Activated gamma-delta T cell treated with Interleukin-2 at 50 U/mL for 16 hours (primary cell): ENCODE measurements at places on chromosomes 1 and 21.

DNA sequence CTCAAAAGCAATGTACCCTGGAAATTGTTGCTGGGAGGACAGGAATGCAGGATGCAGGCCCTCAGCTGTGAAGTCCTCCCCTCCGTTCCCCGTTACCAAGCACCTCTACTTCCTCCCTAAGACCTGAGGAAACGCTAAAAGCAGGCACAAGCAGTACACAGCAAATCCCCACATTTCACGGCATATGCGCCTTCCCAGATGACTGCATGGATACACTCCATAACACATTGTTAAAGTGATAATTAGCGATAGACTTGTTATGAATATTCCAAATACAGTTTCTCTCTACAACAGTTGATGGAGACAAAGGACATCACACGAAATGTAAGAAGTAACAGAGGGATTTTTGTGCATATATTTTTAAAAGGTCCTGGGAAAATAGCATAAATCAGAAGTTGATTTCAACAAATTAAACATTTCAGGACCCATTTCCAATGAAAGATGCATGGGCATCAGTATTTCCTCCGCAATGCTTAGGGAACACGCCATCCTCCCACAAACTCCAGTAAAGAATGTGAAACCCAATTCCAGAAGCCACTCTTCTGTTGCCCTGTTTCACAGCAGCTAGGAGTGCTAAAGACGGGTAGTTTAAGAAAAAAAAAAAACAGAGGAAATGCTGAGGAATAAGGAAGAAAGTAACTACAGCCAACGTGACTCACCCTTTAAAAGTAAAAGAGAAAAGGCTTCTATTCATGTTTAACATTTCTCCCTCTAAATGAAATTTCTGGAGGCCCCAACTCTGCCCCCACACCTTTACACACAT is 75.5 kb downstream of the HIVEP3 start:
- no peak for DNase-seq

DNA sequence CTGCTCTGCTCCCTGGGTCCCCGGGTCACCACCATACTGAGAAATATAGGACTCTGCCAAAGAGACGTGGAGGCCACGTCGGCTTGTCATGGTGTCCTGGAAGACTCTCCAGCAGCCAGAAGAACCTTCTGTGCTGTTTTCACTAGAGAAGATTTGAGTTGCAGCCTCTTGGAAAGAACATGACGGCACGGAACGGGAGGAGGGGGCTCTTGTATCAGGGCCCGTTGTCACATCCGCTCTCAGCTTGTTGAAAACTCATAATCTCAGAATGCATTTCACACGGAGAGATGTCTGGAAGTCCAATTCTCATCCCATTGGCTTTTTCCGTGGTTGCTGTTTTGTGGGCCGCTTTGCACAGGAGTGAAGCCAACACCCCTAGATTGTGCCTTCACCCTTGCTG is 39.4 kb upstream of the FAM3B start:
- DNase-seq: no peak

GRCh38 chr21:30243691-30244090 is 27.8 kb upstream of the CLDN8 start:
- DNase-seq: no peak

GRCh38 chr1:115977499-115978258 is 1.4 kb downstream of the SLC22A15 start:
- no peak for DNase-seq

DNA sequence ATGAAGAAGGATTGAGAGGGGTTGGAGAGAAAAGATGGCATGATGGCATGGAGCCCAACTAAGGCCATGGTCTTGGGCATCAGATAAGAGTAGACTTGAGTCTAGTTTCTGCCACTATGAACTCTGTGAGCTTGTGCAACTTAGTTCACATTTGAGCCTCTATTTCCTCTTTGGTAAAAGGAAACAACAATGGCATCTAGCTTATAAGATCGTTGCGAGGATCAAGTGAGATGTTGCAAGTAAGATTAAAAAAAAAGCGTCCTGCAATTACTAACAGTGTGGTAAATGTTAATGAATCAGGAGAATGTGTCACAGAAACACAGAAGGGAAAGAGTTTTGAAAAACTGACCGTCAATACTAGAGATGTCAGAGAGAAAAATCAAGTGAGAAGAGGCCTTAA is 202.9 kb upstream of the FGGY start:
- no peak for DNase-seq

GRCh38 chr1:231029841-231030240 is 10.2 kb downstream of the FAM89A start:
- DNase-seq: no peak

- DNase-seq: no peak
Observed at GRCh38 chr1:42730988-42731387, 9.0 kb downstream of the CLDN19 start.

- DNase-seq: peak; percentile 82
Observed at GRCh38 chr1:154324669-154325582, at the start of gene ATP8B2. Gene ATP8B2, plus strand, starts transcription at chr1:154325525. Its CDS starts 2,617 bp downstream, at chr1:154328142.

GRCh38 chr1:22204989-22205913 is 62.4 kb upstream of the WNT4 start:
- DNase-seq: no peak

DNA sequence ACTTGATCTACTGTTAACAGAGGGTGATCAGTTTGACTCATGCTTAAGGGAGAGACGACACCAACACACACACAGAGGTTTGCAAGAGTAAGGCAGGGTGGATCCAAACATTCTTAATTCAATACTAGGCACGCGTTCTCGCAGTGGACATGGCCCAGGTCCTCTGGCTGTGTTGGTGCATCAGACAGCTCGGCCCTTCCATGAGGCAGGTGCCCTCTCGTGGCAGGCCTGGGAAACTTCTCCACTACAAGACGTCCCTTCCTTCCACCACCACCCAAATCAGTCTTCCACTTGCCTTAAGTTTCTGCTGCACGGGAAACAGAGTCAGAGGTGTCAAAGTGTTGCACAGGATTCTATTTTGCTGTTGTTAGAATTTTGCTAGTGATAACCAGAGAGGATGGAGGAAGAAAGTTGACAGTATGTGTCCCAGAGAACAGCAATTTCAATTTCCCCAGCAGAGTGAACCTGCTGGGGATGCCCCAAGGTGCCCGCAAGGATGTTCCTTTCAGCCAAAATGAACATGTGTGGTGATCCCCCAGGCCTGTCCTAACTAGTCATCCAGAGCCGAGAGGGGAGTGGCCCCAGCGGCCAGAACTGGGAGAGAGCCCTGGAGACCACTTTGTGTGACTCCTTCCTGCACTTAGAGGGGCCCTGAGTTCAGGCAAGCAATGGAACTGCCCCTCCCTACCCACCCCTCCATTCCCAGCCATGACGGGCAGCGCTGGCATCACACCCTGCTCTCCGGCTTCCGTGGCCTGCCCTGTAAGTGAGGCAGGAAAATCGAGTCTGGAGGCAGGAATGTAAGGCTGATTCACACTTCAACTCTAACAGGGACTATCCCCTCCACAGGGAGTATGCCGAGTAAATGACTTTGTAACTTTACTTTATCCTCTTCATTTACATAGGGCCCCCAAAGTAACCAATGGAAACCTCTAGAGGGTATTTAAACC is 34.8 kb downstream of the MX1 start:
- DNase-seq: peak; percentile 39

DNA sequence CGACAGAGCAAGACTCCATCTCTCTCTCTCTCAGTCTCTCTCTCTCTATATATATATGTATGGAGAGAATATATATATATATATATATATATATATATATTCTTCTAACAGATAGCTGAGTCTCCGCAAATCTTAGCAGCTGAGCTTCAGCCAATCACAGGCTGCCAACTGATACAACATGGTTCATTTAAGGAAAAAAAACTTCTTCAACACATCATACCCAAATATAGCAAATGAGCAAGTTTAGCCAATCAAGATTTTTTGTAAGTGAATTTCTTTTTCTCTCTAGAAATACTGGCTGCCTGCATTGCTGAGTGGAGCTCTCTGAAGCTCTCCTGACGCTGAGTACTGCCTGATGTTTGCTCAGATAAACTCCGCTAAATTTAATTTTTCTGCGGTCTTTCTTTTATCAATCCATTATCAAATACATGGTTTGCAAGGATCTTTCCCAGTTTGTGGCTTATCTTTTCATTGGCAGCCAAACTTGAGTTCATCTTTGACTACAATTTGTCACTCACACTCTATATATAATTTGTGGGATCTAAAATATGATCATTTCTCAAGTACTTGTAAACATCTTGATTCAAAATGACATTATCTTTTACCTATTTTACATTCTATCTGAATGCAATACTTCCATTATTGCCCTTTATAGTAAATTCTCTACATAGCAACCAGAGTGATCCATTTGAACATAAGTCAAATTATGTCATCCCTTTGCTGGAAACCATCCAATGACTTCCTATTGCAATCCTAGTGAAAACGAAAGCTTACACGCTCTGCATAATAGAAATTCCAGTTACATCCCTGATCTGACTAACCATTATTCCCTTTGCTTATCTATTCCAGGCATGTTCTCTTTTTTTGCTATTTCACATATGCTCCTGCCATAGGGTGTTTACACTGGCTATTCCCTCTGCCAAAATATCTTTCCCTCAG is 2131.7 kb downstream of the MRPL39 start:
- no peak for DNase-seq

GRCh38 chr1:17140279-17140678 is 21.0 kb upstream of the PADI2 start:
- DNase-seq: no peak

DNA sequence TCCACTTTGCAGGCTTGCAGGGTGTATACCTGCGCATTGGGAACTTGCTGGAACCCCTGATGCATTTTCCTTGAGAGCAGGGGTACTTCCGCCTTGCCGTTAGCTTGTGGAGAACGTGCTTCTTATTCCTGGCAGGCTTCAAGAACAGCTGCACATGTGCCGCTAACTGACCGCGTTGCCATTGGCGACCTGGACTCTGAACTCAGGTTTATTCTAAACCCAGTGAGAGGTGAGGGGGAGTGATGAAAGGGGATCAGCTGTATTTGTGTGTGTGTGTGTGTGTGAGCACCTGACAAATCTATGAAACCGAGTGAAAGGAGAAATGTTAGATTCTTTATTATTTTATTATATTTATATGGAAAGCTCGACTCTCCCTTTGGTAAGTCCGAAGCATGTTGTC is 128.6 kb downstream of the HUNK start:
- DNase-seq: no peak

DNA sequence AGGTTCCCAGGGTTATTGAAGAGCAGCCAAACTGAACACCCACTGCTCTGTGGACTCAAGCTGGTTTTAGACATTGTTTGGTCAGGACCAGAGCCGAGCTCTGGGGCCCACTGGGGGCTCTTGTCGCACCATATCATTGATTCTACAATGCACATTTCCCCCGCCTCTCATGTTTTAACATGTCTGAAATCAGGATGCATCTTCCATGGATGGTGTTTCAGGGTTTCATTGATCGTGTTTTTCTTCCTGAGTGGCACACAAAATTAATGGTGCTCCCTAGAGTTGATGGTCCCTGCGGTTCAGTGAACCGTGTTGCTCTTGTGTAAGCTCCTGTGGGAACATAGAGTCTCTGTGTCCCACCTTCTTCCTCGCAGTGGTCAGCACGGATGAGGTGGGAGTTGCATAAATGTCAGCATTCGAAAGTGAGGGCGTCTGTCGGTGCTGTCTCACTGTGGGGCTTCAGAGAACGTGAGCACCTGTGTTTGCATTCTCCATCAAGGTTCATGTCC is 38.3 kb downstream of the GALNT2 start:
- no peak for DNase-seq

DNA sequence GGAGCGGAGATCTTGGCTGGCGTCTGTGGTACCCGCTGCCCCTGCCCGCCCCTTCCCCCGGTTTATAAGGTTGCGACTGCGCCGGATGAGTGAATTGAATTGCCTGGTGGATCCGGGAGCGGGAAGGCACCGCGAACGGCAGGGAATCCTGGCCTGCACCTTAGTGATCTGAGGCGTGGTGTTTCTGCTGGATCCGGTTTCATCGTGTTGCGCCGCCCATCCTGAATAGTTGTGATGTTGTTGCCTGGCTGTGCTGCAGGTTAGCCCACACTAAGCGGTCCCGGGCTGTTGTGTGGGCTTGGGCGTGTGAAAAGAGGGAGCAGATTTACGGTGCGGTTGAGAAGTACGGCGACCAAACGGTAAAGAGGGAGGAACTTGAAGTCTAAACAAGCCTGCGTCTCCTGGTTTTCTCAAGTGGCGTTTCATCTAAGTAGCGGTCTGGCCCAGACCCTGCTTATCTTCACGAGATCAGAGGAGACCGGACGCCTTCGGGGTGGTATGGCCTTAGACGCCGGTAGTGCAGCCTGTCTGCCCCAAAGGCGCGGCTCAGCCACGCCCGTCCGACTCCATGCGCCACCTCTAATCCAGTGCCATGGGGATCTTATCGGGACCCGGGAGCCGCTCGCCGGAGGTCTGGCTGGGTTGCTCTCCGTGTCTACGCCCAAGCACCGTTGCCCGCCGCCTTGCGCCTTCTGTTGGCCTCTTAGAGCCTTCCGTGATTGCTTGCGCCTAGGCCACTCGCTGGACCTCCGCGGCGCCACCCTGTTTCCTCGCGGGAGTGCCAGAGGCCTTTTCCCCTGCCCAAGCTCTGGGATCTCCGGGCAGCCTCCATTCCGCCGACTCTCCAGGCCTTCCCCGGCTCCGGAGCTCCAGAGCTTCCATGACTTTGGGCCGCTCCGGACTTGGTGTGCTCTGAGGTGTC is 87.5 kb upstream of the RHOU start:
- DNase-seq: no peak

GRCh38 chr1:44014365-44015104 is 16.7 kb downstream of the SLC6A9 start:
- DNase-seq: no peak

DNA sequence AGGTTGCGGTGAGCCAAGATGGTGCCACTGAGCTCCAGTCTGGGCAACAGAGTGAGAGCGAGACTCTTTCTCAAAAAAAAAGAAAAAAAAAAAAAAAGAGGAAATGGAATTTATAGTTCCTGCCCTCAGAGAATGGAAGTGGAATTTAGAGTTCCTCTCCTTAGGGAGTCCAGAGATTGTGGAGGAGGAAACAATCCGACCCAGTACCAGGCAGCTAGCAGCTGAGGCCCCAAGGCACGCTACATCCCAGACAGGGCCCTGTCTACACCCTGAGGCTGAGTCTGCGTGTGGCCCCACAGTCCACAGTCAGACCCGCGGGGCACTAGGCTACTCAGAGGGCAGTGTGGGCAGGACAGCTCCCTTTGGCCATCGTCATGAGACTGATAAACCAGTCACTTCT is 1.9 kb upstream of the MFN2 start:
- DNase-seq: no peak

GRCh38 chr21:32613436-32614043 is 1.4 kb upstream of the CFAP298 start:
- DNase-seq: no peak

DNA sequence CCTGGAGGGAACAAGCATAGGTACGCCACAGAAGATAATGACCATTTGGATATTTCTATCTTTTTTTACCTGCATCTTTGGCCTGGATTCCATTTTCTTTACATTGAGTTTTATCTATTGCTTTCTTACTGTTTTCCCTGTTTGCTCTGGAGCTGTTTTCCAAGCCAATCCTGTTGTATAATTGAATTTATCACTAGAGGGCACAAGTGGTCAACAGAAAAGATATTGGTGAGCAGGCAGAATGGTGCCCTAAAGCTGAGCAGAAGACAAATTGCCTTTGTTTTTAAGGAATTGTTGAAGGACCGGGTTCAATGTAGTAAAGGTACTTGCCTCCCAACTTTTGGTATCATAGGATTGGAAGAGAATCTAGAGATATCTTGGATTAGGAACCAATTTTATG is 152.8 kb downstream of the PPP1R12B start:
- no peak for DNase-seq
